ENCODE measurements at places on chromosomes 2 and 18. TPM values are rescaled to one million over a fixed set of nuclear protein-coding genes. Genes with fewer than 3 reads are reported as not detected.

EMILIN1 gene
- 155 TPM for total RNA-seq

LDLRAD4 gene
- total RNA-seq = 20.4 TPM

CCDC148 gene
- total RNA-seq = 3.2 TPM

CHPF gene
- 67.5 TPM for total RNA-seq

All from esophagus muscularis mucosa (tissue), 4 donors.